ENCODE measurements at places on chromosomes 12 and 14.
A peak's percentile ranks its signal among the peaks of the same experiment; 100 is the strongest.

DNA sequence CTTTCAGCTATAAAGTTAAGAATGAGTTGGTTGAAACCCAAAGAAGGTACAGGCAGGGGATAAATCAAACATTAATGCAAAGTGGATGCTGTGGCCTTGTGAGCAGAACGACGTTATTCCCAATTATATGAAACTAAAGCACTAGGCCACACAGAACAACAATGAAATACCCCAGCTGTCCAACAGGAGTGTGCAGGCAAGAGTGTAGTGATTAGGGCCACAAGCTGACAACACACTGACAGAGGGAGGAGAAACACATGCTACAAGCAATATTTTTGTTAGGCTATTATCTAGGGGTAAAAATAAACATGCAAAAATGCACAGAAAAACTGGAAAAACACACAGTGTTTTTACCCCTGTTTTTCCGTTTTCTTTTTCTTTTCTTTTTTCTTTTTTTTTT is 15.0 kb downstream of the MAP3K9 start:
- DNase-seq = no peak

DNA sequence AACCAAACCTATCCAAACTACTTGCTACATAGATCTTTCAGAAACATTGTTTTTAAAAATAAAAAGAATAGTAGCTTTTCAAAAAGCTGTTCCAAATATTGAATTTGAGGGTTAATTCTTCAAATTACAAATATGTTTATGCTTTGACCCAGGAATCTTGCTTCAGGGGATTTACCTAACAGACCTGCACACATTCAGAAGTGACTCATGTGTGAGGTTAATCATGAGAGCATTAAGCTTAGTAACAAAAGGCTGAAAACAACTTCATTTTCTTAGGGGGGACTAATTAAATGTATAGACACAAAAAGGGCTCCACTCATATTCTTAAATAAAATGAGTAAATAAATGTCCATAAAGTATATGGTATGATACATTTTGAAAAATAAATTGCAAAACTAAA is 672.4 kb upstream of the FLRT2 start:
- no peak for DNase-seq

- no peak for DNase-seq
These were observed 30.1 kb upstream of the PWP1 start for GRCh38 chr12:107655281-107656065.

DNA sequence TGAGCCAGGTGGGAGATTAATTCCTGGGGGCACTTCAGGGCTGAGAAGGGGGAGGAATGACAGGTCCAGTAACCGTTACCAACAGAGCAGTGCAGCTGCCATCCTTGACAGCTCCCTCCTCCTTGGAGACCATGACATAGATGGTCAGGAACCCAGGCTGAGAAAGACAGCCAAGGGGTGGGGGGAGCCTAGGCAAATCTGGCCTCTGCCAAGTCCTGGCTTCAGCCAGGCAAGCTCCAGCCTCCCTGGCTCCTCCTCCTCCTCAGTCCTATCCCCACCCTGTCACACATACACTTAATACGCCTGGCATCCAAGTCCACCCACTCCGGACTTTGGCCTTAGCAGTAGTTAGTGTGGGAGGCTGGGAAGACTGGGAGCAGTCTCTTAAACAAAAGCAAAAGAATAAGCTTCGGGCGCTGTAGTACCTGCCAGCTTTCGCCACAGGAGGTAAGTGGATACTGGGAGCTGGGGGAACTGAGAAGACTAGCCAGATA is at the start of gene RDH5:
TSS of gene RDH5 (plus strand) at position 323 of the 494 bp plus-strand sequence. CDS start 792 bp downstream, outside the sequence.
- DNase-seq = no peak

DNA sequence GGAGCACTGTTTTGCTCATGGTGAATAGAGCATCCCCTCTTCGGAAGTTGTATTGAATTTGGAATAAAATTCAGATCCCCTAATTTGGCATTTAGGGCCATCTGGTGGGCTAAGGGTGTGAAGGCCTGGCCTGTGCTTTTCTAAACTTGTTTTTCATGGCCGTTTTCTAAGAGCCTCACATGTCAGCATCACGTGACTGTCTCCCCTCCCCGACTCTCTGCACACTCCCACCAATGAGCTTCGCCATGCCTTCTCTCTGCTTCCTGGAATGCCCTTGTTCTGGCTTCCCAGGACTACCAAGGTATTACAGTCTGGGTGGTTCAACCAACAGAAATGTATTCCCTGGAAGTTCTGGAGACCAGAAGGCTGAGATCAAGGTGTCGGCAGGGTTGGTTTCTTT is 85.3 kb downstream of the PRIMA1 start:
- DNase-seq = no peak

GRCh38 chr12:76670776-76671175 is 93.1 kb upstream of the ZDHHC17 start:
- DNase-seq = no peak

DNA sequence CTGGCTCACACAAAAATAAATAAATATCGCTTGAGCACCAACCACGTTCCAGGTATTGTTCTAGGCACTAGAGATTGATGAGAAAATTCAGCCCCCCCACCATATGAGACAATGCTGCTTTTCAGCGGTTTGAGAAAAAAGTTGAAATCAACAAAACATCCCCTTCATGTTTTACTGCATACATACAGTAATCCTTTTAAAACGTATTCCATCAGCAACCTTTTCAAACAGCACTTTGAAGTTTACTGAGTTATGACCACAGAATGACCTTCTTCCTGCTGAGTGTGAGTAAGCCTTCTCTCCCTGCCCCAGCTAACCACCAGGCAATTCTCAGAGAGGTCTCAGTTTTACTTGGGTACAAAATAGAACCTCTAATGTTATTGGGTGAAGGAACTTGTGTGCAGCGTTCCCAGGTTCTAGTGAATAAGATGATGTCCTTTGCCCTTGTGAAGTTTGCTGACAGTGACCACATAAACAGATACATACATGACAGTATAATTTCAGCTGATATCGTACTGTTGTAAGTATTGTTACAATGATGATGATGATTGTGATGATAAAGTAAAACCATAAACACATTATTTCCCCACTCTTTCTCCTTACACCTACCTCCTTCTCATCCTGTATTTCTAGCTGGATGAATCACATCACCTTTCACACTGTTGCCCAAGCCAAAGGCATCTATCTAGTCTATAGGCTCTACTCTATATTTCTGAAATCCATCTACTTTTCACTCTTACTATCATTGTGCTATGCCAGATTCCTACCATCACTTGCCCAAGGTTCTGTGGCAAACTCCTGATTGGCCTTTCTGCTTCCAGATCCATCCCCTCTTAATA is 124.4 kb upstream of the KRR1 start:
- DNase-seq = no peak

- no peak for DNase-seq
These were observed 619 bp downstream of the RAB15 start for GRCh38 chr14:64971491-64971942.

DNA sequence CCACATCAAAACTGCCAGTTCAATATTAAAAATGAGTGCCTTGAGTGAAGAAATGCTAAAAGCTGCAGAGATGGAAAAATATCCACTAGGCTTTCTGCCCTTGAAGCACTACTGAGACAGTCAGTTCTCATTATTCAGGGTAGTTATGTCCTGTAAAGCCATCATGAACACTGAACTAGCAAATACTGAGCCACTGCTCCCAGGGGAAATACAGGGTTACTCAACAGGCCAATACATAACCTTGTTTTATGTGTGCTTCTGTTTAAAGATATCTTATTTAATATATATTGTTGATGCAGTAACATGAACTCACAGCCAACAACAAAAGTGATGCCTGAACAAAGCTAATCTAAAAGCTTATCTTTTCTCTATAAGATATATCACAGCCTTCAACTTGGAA is 3.3 kb downstream of the RAD52 start:
- no peak for DNase-seq

DNA sequence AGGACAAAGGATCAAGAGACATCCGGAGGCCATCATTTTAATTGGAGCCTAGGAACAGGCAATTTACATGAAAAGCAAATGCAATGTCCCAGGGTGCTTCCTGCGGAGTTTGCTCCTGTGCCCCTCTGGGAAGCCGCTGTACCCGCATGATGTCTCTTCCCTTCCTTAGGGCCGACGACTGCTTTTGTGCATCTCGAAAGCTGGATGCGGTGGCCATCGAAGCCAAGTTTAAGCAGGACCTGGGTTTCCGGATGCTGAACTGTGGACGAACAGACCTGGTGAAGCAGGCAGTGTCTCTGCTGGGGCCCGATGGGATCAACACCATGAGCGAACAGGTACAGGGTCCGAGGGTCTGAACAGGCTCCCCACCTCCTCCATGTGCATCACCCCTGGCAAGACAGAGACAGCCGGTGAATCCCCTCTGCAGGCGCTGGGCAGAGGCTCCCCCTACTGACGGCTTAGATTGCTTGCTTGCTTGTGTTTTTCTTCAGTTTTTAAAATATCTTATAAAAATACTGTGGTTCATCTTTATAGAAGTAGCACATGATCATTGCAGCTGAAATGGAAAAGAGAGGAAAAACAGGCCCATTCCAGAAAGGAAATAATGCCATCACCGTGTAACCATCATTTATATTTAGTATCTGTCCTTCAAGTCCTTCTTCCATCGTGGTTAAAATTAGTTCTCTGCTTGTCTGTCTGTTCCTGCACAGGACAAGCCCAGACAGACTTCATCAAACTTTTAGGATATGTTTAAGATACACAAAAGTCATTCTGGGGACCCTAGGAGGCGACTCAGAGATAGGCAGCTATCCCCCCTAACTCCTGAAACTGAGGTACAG is 75.4 kb upstream of the PWP1 start:
- peak; percentile 58 for DNase-seq

- DNase-seq = no peak
These were observed 383.8 kb downstream of the PCNX1 start for GRCh38 chr14:71290960-71291466.

DNA sequence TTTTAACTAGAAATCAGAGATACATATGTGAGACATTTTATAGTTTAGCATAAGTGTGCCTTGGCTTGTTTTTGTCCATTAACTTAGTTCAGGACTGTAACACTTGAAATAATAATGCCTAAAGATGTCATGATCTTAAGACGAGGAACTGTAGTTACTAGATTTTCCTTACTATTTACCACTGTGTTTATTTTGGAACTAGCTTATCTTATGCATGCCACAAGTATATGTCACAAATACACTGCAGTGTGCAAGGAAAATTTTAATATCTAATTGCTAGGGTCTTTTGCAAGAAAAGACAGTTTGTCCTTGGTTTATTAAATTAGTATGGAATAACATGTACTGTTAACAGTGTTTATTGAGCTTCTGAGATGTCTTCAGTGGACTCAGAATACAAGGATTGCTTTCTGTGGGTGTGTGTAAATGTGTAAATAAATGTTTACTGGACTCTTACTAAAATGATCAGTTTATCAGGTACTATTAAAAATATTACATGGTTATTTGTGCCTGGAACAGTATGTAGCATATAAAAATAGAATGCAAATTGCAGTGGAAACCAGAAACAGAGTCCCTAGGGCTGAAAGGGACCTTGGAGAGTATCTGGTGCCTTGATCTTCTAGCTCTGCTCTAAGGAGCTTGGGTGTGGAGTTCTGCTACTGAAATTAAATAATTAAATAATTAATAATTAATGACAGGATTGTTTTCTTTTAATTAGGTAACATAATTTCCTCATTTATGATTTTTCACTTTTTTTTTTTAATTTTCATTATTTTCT is 58.1 kb downstream of the FGD4 start:
- DNase-seq = no peak

- DNase-seq = no peak
These were observed 29.3 kb upstream of the PITPNM2 start for GRCh38 chr12:123180171-123180570.

Measured in ELF-1 (cell line).